Stimulated activated CD4-positive, alpha-beta T cell treated with anti-CD3 and anti-CD28 coated beads, Interleukin-1b, Interleukin-23, amount 100 ng/mL, for 1 hour (primary cell): ENCODE measurements at places on chromosomes 3 and 15.

DNA sequence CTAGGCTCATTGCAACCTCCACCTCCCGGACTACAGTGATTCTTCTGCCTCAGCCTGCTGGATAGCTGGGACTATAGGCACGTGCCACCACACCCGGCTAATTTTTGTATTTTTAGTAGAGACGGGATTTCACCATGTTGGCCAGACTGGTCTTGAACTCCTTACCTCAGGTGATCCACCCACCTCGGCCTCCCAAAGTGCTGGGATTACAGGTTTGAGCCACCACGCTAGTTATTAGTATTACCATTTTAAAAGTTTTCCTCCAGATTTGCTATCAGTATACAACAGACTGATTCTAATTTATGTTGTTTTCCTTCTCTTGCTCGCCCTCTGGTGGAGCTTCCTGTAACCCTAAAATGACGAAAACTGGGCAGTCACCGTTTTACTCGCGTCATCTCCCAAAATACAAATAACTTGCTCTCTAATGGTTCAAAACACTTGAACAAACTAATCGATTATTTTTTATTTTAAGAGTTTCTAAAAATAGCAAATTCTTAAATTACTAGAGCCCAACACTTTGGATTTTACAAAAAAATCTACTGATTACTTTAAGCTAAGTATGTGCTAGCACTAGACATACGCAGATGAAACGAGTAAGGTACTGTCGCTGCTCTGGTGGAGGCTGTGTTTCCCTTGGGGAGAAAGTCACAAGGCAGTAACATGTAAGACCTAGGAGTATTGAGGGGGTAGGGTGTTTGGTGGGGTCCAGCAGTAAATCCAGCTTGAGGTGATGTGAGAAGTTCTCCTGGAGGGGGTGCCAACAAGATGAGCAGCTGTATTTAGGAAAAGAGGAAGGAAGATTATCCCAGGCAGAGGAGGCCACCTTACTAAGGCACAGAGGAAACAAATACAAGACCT, 203.3 kb downstream of the MBNL1 start:
- peak; percentile 40 for DNase-seq

GRCh38 chr3:107846279-107846852, 244.5 kb downstream of the CD47 start:
- no peak for DNase-seq

- DNase-seq, result no peak
Observed at GRCh38 chr15:31776039-31776438, 254.3 kb upstream of the CHRNA7 start.

- no peak for DNase-seq
Observed at GRCh38 chr3:177453451-177453844, 256.2 kb upstream of the TBL1XR1 start.

- DNase-seq, result no peak
Observed at GRCh38 chr15:45701108-45701507, 66.3 kb downstream of the SQOR start.

DNA sequence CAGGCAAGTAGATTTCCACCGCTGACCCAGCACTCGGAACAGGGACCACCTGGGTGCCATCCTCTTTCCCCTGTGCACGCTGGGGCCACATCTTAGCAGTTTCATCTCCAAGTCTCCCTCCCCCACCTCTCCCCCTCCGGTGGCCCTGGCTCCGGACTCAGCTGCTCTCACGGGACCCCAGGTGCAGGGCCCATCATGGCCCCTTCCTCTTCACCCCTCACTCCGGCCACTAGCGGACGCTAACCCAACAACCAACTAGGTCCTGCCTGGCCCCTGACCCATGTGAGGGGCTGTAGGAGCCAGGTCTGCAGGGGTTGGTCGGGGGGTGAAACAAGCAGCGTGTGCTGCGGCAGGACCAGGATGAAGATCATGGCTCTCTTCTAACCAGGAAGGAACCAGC, 31.3 kb upstream of the IQSEC1 start:
- DNase-seq, result no peak

DNA sequence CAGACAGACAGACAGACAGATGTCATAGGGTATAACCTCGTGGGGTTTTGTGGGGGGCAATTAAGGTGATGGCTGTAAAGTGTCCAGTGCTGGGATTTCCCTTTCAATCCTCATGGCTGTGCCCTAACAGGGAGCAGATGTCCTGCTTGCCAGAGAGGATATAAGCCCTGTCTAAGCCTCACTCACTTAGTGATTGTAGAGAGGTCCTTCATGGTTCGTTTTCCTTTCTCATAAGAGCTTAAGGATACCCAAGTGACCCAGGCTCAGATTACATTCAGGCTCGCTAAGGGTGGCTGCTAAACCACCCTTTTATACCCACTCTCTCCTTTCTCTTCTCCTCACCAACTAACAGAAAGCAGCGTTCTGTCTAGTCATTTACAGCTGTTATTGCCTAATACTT, 19.2 kb downstream of the LYSMD2 start:
- no peak for DNase-seq

GRCh38 chr3:140427786-140428185, 250.1 kb upstream of the TRIM42 start:
- no peak for DNase-seq

- DNase-seq, result no peak
Observed at GRCh38 chr15:60328852-60329443, 68.8 kb downstream of the ANXA2 start.

- no peak for DNase-seq
Observed at GRCh38 chr3:25679166-25679565, 14.5 kb upstream of the TOP2B start.

DNA sequence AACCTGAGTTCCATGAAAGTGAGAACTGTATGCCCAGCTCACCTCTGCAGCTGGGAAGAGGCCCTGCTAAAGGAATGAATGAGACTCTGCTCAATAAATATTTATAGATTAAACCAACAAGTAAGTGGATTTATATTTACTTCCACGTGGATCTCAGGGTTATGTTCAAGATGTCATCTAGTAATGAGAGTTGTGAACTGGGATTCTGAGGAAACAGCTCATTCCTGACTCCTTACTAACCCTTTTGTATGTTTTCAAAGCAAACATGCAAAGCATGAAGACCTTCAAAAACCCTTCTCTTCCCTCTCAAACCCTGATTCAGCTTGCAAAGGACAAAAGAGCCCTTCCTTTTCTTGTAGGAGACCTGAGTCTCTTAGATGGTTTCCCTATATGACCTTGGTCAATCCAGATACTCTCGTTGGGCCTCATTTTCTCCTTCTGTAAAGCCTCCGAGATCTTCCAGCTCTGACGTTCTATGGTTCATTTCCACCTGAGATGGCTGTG, 53.4 kb downstream of the LSM3 start:
- no peak for DNase-seq

DNA sequence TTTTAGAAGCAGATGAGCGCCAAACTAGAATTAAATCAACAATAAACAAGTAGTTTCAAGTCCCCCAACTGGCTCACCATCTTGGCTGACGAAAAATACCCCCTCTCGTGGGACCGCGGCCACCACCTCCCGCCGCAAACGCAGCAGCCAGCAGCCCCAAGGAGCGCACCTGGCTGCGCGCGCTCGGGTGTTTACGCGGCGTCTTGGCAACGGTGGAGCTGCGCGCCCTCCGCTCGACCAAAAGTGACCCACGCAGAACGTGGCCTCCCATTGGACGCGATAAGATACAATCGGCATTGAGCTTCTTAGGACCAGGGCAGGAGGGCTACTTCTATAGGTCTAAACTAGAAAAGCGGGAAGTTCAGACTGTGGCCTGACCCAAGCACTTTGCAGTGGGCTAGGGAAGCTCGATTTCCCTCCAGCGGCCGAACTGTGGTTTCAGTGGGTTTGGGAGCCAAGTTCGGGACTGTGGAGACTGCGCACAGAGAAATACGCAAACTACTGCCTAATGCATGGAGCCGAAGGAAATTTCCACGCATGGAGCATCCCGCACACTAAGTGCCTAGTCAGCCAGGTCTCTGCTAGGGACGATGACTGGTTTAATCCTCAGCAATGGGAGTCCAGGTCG, at the start of gene MNS1:
MNS1 (minus strand) TSS at position 245 of the 628 bp plus-strand sequence; CDS start at position 80, 165 bp downstream.
- DNase-seq, result peak; percentile 10

DNA sequence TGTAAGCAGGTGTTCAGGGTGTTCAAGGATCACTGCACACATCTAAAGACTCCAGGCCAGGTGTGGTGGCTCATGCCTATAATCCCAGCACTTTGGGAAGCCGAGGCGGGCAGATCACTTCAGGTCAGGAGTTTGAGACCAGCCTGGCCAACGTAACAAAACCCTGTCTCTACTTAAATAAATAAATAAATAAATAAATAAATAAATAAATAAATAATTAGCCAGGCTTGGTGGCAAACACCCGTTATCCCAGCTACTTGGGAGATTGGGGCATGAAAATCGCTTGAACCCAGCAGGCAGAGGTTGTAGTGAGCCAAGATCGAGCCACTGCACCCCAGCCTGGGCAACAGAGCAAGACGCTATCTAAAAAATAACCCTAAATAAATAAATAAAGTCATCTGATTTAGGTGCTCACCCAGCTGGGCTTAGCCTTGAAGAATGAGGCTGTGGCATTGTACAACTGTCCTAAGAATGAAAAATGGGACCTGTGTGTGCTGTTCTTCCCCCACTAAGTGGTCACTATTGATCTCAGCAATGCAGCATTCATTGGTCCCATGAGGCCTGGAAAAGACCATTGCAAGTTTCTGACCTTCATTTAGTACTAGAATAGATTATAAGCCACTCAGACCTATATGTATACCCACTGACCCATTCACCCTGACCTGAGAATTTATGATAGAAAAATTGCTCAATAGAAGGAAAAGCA, 82.8 kb upstream of the ABHD17C start:
- no peak for DNase-seq

GRCh38 chr3:127450331-127450730, 140.2 kb downstream of the TPRA1 start:
- no peak for DNase-seq

GRCh38 chr3:170037463-170038433, at the start of gene GPR160:
TSS of gene GPR160 (plus strand) at chr3:170037995. CDS start at chr3:170083973, 45,978 bp downstream.
- DNase-seq, result peak; percentile 73

DNA sequence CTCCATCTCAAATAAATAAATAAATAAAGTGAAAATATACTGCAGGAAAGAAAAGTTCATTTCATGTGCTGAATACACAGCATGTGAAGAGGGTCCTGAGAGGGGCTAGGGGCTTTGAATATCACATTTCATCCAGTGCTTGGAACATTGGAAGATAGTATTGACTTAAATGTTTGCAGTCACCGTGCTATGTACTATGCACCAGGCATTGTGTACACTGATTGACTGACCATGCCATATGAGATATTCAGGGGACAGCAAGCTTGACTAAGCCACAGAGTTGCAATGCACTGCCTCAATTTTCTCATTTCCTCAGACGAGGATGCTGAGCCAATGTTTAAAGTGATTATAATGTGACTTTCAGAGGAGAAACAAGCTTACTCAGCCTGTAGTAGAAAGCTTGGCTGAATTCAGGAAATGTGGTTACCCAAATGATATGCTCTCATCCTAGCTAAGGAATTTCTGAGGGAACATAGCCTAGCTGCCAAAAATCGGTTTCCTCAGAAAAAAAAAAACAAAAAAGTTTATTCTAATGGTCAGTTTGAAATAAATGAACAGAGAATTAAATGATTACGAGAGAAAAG, 557.9 kb downstream of the FGF12 start:
- DNase-seq, result no peak

- DNase-seq, result no peak
Observed at GRCh38 chr3:42906070-42906847, at the start of gene ZNF662. TSS of gene ZNF662 (plus strand) at chr3:42906142. CDS start at chr3:42908115, 1,973 bp downstream.

GRCh38 chr3:80771085-80771484, 990.4 kb downstream of the GBE1 start:
- DNase-seq, result no peak

DNA sequence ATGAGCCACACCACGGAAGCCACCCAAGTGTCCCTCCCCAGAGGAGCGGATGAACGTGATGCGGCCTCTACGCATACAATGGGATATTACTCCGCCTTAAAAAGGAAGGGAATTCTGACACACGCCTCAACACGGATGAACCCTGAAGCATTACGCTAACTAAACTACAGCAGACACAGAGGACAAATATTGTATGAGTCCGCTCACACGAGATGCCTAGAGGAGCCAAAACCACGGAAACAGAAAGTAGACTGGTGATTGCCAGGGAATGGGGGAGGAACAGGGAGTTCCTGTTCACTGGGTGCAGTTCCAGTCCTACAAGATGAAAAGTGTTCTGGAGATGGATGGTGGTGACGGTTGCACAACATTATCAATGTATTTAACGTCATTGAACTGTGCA, 32.7 kb downstream of the SRGAP3 start:
- DNase-seq, result no peak

DNA sequence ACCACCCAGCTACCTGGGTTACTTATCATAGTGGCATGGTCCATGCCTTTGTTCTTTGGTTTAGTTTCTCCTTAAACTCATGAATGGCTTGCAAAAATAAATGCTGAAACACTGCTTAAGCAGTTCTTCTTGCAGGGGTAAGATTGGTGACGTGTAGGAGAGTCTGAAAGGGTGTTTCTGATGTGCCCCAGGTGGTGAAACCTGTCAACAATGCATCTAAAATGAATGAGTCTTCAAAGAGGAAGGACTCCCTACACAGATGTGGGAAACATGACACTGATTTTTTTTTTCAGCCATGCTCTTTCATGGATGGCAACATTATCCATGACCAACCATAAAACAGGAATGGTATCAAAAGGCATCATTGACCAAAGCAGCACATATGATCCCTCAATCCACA, 72.0 kb downstream of the KCNH8 start:
- DNase-seq, result no peak

DNA sequence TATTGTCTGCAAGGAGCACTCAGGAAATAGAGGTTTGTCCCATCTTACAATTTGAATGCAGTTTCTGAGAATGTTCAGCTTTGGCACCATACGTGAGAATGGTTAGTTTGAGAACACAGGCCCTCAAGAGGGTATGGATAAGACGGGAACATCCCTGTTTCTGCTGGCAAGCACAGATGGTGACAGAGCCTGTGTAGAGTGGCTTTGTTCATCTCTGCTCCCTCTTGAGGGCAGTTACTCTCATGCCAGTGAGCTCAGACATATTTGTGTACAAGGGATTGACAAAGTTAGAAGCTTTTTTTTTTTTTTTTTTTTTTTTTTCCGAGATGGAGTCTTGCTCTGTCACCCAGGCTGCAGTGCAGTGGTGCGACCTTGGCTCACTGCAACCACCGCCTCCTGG, 71.5 kb upstream of the FILIP1L start:
- no peak for DNase-seq

DNA sequence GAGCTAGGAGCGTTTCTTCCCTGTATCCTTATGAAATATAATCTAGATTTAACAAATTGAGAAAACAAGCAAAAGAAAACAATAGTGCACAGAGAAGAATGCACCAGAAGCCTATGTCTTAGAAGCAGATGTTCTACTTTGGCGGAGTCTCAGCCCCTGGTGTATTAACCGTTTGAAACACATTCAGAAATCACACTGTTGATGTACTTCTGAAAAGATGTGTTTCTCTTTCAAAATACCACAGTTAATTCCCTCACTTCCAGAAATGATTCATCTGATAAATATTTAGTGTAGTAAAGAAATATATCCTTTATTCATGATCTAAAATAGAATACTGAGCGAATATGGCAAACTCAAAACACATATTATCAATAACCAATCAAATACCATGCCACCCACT, 77.7 kb downstream of the CBLB start:
- no peak for DNase-seq

GRCh38 chr3:116951610-116952009, 242.0 kb downstream of the TUSC7 start:
- DNase-seq, result no peak
